ENCODE measurements at places on chromosomes 11 and 22. TPM values are rescaled to one million over a fixed set of nuclear protein-coding genes. Genes with fewer than 3 reads are reported as not detected.

PIK3IP1 gene
- total RNA-seq, result 4.1 TPM

SLC17A6 gene
- not detected for total RNA-seq

DNA sequence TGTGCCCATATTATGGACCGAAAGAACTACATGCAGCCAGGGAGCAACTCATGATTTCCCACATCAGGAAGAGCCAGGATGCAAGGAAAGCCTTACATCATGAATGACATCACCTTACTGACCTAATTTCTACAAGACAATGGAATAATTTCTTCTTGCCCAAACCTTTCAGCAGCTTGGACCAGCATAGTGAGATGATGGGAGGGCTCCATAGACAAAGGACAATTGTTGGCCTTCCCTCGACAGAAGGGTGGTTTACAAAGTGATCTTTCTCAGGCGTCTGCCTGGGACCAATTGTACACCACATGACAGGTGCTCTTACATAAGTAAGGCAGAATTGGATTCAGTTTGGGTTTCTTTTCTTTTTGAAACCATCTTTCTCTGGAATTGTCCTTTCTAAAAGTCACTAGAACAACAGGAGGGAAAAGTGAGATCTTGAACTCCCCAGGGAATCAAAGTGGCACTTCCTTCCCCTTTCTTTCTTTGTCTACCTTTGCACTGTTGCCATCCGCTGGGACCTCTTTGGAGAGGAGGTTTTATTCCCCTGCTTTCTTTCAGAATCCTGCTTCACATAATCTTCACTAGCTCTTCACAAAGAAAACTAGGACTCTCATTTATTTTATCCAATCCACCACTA lies 51.7 kb upstream of the PAK1 start:
- DNase-seq, result no peak

DNA sequence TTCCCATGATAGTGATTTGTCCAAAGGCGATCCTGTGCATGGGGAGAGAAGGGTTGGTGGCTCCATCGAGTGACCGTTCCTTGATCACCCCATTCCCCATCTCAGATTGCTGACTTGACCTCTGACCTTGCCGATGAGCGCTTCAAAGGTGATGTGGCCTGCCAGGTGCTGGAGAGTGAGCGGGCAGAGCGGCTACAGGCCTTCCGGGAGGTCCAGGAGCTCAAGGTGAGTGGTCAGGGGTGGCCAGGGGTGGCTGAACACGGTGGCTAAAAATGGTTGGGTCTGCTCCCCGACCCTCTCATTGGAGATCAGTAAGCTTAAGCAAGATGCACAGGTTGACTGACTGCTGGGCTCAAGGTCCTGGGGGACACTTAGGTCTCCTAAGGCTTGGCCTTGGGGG lies 148.7 kb downstream of the MYO18B start:
- DNase-seq, result no peak

GRCh38 chr11:123973816-123974215 lies 3.8 kb downstream of the OR10S1 start:
- DNase-seq, result no peak

OR8D4 gene
- total RNA-seq, result not detected

GRCh38 chr11:36818410-36818809 lies 220.4 kb upstream of the RAG2 start:
- no peak for DNase-seq

- no peak for DNase-seq
Measured at GRCh38 chr11:73248526-73249185, 23.5 kb upstream of the P2RY6 start.

DNA sequence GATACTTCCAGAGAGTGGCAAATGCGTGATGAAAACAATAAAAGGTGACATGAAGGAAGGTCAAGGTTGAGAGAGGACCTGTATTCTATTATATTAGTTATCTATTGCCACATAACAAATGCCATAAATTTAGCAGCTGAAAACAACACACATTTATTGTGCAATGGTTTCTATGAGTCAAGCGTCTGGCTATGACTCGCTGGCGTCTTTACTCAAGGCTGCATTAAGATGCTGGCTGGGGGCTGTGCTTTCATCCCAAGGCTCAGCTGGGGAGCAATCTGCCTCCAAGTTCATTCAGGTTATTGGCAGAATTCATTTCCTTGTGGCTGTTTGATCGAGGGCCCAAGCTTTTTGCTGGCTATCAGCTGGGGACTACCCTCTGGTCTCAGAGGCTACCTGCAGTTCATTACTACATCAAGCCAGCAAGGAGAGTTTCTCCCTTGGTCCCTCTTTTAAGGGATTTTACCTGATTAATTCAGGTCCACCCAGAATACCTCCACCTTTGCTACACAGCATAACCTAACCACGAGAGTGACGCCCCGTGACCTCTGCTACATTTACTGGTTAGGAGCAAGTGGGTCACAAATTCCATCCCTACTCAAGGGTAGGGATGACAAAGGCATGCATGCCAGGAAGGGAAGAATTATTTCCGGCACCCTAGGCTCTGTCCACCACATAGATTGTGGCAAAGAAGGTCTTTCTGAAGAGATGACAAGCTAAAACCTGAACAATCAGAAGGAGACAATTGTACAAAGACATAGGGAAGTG lies 549.1 kb downstream of the MN1 start:
- DNase-seq, result no peak

CBLIF gene
- total RNA-seq, result not detected

OR10D3 gene
- total RNA-seq, result not detected

DNA sequence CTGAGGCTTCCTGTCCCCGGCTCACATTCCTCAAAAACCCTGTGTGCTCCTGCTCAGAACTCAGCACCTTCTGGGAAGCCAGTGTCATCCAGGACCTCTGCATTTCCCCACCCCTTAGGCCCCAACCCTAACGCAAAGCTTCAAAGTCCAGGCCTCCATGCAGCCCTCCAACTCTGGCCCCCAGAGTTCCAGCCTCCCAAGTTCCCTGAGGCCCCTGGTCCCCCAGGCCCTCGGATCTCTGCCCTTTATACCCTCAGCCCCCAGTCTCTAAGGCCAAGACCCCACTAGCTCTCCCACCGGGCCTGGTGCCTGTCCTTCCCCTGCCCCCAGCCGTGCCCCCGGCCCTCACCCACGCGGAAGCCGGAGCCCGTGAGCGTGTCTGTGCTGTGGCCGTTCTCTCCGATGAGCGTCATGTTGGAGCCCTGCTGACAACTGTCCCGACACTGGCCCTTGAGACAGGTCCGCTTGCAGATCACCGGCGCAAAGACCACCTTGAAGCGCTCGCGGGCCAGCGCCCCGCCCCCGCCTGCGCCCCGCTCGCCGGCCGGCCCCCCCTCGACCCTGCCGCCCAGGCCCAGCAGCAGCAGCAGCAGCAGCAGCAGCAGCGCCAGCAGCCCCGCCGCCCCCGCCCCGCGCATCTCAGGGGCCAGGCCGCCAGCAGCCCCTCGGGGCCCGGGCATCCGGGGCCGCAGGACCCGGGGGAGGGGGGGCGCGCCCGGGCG lies 718 bp downstream of the LTBP3 start:
- DNase-seq, result no peak

DNA sequence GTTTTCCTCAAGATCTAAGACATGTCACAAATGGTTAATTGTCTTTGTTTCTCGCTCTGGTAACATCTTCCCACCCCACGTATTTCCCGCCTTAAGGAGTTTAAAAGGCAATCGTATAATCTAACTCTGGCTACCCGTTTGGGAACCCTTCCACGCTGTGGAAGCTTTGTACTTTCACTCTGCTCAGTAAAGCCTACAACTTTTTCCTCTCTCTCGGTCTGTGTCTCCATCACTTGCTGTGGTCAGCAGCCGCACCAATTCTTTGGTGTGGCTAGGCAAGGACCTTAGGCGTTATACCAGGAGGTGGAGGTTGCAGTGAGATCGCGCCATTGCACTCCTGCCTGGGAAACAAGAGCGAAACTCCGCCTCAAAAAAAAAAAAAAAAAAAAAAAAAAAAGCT lies 1430.1 kb downstream of the LRRC4C start:
- no peak for DNase-seq

C11orf16 gene
- not detected for total RNA-seq

DNA sequence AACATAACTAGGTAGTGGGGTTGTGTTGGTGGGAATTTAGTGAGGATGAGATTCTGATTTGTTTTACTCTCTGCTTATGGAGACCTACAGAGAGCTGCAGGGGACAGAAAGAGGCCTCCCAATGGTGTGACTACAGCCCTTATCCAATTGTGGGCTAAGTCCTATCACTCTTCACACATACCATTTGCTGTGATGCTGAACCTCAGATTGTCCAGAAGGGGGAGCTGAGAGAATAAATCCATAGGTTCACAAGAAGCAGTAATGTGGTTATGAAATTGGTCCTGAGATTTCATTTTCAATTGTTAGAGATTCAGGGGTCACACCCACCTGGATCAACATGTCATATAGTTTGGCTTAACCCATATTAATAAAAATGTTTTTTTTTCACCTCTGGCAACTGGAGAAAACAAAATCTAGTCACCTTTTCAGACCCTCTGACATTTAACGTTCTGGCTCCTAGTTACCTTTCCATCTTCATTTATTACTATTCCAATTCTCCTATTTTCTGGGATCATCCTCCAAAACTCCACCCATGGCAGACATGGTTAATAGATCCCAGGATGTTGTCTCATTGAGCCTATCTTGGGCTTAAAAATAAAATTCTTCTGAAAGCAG lies 53.3 kb upstream of the PTPN5 start:
- DNase-seq, result no peak

All from GM12878 (cell line).